ENCODE measurements at places on chromosomes 11 and 22.

DNA sequence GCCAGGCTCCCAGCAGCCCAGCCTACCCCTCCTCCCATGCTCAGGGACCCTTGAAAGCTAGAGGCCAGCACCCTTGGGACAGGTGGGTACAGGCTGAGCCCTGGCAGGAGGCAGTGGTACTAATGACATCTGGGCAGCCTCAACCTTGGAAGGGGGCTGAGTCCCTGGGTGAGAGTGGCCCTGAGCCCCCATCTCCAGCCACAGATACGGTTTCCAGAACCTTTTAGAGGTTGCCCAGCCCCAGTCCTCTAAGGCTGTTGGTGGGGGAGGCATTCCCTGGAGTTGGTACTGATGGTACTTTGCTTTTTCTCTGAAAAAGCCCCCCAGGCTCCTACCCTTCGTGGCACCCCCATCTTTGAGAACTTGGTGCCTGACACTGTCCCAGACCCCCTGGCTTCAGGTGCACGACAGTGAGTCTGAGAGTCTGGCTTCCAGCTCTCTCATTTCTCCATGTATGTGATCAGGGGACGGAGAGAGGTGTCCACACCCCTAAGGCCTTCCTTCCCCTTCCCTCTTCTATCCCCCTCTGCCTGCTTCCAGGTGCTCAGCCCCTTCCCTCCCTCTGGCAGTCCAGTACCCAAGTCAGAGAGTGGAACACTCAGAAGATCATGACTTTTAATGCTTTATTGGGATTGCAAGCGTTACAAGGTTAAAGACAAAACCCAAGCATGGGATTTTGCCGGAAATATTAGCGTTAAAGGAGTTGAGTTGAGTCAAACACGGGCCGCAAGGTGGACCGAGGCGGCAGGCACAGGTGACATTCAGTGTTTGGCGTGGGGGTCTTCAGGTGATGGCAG, 10.5 kb downstream of the IGF2 start:
- DNase-seq = no peak

DNA sequence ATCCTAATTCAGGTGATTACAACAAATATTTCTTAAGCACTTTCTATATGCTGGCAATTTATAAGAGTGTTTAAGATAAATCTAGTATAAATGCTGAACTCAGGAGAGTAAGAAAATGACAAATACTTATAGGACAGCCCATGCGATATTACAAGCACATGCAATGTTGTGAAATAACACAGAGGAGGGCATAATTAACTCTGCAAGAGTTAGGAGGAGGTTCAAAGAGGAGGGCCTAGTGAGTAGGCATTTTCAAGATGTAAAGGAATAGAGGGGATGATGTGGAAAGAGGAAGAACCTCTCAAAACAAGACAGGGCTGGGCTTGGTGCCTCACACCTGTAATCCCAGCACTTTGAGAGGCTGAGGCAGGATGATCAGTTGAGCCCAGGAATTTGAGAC, 37.1 kb upstream of the IL17RA start:
- no peak for DNase-seq

- DNase-seq = no peak
Measured at GRCh38 chr11:97622795-97623194, 1233.0 kb downstream of the JRKL start.

- no peak for DNase-seq
Measured at GRCh38 chr22:33866511-33866910, 53.8 kb downstream of the LARGE1 start.

- DNase-seq = no peak
Measured at GRCh38 chr11:60786811-60787567, 1.9 kb downstream of the MS4A10 start.

DNA sequence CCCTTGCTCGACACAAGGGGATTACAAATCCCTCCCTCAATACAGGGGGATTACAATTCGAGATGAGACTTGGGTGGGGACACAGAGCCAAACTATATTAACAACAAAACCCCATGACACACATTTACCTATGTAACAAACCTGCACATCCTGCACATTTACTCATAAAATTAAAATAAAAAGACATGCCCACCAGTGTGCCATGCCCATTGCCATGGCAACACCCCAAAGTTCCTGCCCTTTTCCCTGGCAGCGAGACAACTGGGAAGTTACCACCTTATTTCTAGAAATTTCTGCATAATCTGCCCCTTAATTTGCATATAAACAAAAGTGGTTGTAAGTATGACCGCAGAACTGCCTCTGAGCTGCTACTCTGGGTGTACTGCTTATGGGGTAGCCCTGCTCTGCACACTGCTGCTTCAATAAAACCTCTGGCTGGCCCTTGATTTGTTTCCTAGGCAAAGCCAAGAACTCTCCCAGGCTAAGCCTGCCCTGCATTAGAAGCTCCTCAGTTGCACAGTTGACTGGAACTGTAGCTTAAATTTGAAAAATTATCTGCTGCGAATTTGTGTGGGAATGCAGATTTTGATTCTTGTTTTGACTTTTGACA, 8.6 kb upstream of the INCENP start:
- no peak for DNase-seq

GRCh38 chr22:38016182-38017151, 32.1 kb upstream of the SOX10 start:
- DNase-seq = no peak

GRCh38 chr11:126090452-126090851, 27.8 kb upstream of the CDON start:
- DNase-seq = no peak

DNA sequence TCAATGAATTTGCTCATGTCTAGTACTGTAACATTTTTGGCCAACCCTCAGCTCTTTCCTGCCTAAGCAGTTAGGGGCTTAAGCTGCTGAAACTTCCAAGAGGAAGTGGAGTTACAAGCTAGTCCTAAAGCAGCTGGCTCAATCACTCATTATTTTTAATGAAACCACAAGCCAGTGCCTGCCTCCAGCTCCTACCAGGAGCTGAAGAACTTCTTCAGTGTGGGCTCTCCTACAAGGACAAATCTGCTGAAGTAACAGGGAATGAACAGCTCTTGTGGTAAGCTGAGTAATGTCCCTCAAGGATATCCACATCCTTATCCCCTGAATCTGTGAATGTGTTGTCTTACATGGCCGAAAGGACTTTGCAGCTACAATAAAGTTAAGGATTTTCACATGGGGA, 112.5 kb downstream of the BBOX1 start:
- DNase-seq = no peak

DNA sequence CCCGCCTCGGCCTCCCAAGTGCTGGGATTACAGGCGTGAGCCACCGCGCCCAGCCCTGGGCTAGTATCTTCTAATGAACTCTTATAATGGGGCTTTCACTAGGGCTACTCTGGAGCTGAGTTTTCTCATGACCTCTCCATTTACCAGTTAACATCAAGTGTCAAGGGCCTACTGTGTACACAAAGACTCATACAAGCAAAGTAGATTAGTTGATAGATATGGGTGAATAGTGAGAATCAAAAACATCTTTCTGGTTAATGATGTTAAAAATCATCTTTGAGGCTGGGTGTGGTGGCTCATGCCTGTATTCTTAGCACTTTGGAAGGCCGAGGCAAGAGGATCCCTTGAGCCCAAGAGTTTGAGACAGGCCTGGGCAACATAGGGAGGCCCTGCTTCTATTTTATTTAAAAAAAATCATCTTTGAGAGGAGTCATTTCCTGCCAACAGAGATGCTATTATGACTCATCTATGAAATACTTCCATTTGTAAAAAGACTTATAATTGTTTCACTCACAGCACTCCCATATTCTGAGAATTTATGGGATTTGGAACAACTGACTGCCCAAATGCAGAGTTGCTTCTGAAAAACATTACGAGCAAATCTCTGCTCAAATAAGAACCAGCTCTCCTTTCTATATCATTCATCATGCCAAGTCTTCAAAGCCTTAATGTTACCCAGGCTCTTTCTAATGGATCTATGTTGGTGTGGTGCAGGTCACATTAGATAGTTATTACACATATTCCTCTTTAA, 57.0 kb downstream of the GDPD4 start:
- DNase-seq = no peak

- no peak for DNase-seq
Measured at GRCh38 chr22:31096657-31097279, 10.6 kb downstream of the SELENOM start.

Data from NCI-H1436 (cell line).